T47D (cell line): ENCODE measurements at places on chromosomes 13 and 19.

DNA sequence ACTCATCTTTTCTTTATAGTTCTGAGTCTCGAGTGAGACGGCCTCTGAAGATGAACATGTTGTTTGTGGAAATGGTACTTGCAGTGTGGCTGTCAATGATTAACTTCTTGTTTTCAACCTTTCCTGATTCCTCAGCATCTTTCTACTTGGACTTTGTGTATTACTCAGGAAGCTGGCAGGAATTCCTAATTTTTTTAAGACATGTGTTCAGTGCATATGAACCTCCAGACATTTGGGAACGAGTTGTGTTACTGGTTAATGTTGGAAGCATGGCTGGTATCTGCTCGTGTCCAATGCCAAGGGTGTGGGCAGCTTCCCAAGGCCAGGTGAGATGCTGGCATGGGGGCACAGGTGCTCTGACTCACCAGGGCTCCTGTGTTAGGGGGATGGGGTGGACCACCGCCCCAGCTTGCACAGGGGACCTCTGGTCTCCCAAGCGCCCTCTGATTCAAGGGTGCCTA, 61.1 kb upstream of the MCF2L start:
- DNase-seq = no peak

DNA sequence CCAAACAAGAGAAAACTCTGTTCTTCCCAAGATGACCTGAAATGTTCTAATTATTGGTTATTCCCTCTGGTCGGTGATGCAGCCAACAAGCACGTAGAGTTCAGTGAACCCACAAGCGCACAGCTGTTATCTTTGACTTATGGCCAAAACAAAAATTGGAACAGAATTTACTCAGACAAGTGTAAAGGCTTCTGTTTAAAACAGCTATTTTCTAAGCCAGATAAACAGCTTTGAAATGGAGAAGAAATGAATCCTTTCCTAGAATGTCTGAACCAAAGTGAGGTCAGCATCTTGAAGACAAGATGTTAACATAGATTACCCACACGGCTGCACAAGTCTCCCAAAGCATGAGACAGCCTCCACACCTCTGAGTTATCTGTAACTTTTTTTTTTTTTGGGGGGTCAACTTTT, 669.2 kb downstream of the DIAPH3 start:
- DNase-seq = no peak

DNA sequence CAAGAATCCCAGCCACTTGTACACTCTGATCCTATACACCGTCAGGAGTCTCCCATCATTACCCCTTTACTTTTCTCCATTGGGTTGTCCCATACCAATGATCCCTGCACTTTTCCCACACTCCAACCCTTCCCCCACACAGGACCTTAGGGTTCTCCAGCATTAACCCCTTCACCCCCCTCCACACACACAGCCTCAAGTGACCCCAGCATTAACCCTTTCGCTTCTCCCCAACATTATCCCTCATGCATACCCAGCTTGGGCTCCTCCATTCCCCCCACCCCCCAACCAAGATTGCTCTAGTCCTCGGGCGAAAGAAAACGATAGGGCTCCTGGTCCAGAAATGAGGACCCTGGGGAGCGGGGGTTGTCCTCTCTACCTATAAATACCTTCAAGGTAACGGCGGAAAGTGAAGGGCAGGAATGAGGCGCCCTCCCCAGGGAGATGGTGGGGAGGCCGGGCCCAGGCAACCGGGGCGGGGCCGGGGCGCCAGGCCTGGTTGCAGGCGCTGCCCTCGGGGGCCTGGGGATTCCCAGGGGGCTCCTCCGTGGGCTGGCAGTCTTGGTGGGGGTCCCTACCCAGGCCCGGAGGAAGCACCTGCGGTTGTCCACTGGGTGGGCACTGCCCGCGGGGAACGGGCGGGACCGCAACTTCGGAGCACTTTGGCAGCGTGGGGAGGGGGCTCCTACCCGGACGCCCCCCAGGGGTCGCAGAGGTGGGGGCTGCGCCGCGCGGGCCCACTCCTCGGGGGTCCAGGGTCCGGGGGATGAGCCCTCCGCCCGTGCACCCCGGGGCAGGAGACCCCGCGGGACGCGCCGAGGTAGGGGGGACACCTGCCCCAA, 757 bp downstream of the WIZ start:
- peak; percentile 42 for DNase-seq

GRCh38 chr13:29301027-29301426, 294.5 kb downstream of the SLC7A1 start:
- no peak for DNase-seq

- DNase-seq = no peak
Observed at GRCh38 chr13:52906122-52906903, 57.9 kb upstream of the PCDH8 start.

DNA sequence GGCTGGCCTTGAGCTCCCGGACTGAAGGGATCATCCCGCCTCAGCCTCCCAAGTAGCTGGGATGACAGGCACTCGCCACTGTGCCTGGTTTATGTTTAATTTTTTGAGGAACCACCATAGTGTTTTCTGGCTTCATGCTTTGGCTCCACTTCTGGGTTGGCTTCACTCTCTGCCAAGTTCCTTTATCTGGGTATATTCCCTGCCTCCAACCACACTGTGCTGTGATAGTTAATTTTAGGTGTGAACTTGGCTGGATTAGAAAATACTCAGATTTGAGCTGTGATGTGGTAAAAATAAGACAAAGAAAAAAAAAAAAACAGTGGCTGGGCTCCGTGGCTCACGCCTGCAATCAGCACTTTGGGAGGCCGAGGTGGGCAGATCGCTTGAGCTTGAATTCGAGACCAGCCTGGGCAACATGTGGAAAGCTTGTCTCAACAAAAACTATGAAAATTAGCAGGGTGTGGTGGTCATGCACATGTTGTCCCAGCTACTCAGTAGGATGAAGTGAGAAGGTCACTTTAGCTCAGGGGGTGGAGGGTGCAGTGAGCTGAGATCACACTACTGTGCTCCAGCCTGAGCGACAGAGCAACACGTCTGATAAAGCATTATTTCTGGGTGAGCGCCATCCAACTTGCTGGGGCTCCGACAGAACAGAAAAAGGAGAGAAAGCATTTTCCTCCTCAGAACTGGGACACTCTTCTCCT, 7.5 kb upstream of the ILF3 start:
- no peak for DNase-seq

- DNase-seq = no peak
Observed at GRCh38 chr19:44050740-44051649, 841 bp upstream of the ZNF223 start.

GRCh38 chr19:39127812-39128515, 2.4 kb downstream of the PAK4 start:
- peak; percentile 65 for DNase-seq

DNA sequence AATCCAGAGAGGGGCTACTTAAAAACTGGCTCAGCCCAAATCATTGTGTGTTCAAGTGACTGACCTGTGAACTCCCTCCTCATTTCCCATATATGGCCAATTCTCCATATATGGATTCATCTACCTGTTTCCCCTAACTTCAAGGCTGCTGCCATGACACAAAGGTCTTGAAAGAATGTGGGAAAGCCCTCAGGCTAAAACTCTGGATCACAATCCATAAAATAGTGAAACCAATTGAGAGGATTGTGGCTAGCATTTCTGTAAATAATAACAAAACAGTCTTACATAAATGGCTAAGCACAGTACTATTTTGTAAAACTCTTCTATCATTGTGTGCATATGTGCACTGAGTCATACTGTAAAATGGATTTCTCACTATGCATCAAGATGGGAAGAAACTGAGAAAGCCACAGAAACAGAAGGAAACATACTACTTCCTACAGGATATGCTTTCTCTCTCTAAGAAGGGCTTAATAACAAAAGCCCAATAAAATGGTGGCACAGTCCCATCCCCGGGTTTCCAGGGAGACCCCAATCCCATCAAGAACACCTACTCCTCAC, 80.5 kb downstream of the FOXO1 start:
- DNase-seq = no peak

DNA sequence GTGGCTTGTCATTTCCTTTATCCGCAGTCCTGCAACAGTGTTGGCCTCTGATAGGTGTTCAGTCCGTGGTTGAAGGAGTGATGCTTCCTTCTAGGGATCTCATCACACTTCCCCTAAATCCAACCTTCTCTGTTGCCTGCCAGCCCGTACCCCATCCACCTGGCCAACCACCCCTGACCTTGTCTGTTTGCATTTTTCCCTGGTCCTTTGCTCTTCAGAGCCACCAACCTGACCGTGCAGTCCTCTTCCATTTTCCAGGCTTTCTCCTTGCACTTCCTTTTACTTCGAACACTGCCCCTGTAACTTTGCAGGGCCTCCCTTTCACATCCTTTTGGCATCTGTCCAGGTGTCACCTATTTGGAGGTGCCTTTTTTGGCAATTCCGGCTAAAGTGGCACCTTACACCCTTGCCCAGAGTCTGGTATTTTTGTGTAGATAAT, 696 bp downstream of the ZNF460 start:
- DNase-seq = peak; percentile 49

DNA sequence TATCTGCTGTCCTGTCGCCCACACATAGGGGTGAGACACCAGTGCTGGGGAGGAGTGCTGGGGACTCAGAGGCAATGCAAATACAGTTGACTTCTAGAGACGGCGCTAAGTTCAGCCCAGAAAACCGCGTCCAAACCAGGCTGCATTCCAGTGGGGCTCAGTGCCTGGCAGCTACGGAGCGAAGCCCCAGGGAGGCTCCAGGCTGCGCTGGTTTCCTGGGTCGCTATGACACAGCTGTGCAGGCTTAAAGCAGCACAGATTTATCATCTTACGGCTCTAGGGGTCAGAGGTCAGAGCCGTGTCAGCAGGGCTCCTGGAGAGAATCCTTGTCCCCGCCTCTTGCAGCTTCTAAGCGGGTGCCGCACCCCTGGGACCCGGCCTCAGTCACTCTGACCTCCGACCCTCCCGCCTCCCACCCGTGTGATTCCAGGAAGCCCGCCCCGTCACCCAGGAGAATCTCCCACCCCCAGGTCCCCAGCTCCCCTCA, 61.6 kb downstream of the ANKRD10 start:
- no peak for DNase-seq

DNA sequence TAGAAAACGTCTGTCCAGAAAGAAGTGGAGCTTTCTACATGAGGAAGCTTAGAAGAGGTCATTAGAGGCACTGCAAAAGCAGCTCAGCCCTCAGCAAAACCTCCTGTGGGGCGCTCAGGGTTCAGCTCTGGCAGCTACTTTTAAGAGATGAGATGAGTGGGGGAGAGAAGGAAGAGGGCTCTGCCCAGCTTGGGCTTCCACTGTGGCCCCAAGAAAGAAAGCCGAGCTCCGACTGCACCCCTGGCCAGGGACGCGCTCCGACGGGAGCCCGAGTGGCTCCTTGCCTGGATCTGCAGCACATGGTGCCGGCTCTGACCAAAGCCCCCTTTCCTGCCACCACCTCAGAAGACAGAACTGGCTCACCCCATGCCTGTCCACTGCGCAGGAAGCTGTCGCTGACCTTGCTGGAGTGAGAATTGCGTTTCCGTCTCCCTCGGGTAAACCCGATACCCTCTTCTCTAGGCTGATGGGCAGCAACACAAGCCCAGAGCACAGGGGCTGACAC, 36.4 kb downstream of the NAXD start:
- DNase-seq = no peak

DNA sequence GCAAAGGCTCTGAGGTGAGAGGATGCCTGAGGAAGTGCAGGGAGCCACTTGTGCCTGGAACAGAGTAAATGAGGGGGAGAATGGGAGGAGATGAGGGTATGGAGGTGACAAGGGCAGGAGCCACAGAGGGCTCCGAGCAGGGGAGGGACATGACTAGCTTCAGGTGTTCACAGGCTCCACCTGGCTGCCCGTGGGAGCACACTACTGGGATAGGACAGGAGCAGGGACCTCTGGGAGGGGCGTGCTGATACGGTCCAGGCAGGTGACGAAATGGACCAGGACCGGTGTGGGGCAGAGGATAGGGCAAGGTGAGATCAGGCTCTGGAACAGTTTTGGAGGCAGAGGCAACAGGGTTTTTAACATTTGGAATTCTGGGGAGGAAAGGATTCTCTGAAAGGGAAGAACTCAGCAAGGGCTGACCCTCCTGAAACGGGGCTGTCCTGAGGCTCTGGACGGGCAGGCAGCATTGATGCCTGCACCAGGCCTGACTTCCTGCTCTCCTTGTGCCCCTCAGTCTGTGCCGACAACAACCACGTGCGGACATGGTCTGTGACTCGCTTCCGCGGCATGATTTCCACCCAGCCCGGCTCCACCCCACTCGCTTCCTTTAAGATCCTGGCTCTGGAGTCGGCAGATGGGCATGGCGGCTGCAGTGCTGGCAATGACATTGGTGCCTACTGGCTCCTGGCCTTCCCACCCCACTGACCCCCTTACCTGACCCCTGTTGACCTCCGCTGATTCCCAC, 11.6 kb downstream of the SHKBP1 start:
- DNase-seq = no peak

- DNase-seq = no peak
Observed at GRCh38 chr13:114318624-114319023, 4.3 kb downstream of the CHAMP1 start.

- DNase-seq = no peak
Observed at GRCh38 chr19:16038196-16038695, 38.0 kb upstream of the TPM4 start.

GRCh38 chr19:48397263-48398101, 4.0 kb downstream of the GRIN2D start:
- DNase-seq = no peak

DNA sequence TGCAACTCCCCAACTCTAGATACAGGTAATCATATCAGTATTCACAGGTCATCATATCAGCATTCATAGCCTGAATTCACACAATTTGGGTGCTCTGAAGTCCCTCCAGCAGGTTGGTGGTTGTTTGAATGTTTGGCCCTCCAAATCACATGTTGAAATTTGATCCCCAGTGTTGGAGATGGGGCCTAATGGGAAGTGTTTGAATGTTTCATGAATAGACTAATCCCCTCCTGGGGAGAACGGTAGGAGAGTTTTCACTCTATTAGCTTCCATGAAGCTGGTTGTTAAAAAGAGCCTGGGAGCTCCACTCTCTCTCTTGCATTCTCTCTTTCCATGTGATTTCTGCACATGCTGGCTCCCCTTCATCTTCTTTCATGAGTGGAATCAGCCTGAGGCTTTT, 288.6 kb upstream of the PCDH9 start:
- no peak for DNase-seq

- peak; percentile 56 for DNase-seq
Observed at GRCh38 chr19:53809518-53810186, 14.5 kb downstream of the NLRP12 start.

DNA sequence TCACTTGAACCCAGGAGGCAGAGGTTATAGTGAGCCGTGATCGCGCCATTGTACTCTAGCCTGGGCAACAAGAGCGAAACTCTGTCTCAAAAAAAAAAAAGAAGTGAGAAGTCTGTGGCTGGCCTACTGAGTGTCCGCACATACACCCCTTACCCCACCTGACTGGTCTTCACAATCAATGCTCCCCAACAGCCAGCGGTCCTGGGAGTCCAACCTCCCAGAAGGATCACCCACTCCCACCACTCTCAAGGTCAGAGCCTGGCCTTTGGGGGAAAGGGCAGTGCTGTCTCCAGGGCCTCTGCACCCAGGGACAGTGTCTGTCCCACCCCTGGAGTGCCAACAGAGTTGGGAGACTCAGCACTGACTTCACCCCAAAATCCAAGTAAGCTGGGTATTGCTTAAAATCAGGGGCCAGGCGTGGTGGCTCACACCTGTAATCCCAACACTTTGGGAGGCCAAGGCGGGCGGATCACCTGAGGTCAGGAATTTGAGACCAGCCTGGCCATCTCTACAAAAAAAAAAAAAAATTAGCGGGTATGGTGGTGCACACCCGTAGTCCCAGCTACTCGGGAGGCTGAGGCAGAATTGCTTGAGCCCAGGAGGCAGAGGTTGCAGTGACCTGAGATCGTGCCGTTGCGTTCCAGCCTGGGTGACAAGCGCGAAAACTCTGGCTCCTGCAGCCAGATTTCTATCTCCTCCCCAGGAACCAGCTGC, 2.3 kb upstream of the CD320 start:
- DNase-seq = no peak

- DNase-seq = no peak
Observed at GRCh38 chr13:44271915-44272341, 101.7 kb upstream of the SERP2 start.
